ENCODE measurements at places on chromosomes 5 and 9. TPM values are rescaled to one million over a fixed set of nuclear protein-coding genes. Genes with fewer than 3 reads are reported as not detected.

DNA sequence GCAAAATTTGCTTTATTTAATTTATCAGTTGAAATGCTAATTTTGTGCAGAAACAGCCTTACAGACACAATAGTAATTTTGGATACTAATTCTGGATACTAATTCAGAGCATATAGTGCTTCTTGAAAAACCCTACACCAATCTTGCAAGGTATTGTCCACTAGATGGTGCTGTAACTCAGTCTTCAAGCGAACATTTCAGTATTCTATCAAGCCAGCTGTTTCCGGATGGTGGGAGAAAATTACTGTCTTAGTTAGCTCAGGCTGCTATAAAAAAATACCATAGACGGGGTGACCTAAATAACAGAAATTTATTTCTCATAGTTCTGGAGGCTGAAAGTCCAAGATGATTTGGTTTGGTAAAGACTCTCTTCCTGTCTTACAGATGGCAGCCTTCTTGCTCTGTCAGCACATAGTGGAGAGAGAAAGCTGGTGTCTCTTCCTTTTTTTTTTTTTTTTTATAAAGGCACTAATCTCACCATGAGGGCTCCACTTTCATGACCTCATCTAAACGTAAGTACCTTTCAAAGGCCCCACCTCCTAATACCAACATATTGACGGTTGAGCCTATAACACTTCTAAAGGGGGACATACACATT lies 1306.5 kb upstream of the CDH9 start:
- no peak for DNase-seq

DNA sequence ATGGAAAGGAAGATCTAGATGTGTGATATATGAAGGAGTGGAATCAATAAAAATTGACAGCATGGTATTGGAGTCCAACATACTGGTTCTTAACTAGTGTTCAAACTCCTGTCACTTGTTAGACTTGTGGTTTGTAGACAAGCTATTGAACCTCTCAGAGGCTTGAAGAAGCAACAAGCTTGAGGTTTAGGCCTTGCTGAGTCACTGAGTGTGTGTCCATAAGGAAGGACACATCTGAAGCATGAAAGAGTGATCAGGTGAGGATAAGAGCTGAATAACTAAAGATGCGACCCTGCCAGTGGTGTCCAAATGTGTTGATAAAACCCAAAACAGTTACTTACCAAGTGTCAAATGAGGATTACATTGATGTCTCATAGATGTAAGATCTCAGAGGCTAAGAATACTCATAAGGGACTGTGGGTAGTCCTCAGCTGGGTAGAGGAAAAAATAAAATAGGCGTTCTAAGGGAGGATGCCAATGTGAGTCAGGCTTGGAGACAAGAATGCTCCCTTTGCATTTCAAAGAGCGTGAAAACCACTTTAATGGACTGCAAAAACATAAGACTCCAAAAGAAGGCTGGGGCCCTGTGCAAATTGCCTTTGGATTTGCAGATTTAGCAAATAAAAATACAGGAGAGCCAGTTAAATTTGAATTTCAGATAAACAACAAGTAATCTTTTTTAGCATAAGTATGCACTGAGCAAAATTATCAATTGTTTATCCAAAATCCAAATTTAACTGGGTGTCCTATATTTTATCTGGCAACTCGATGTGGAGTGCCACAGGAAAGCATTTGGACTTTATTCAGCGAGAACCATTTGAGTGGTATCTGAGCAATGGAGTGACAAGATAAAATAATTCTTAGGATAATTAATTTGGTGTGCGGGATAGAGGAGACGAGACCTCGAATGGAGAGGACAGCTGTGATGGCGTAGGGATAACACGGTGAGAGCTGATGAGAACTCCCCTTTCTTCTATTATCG lies 757.3 kb upstream of the WWC1 start:
- no peak for DNase-seq

GRCh38 chr9:15485836-15486666 lies 24.7 kb downstream of the PSIP1 start:
- DNase-seq = no peak

- no peak for DNase-seq
Measured at GRCh38 chr5:67639976-67640375, 443.4 kb upstream of the CD180 start.

GRCh38 chr5:114857941-114858551 lies 311.7 kb downstream of the TRIM36 start:
- DNase-seq = no peak

GRCh38 chr5:171798418-171798817 lies 12.8 kb downstream of the SMIM23 start:
- no peak for DNase-seq

GRCh38 chr5:179901915-179902762 lies 5.6 kb downstream of the TBC1D9B start:
- DNase-seq = no peak

DNA sequence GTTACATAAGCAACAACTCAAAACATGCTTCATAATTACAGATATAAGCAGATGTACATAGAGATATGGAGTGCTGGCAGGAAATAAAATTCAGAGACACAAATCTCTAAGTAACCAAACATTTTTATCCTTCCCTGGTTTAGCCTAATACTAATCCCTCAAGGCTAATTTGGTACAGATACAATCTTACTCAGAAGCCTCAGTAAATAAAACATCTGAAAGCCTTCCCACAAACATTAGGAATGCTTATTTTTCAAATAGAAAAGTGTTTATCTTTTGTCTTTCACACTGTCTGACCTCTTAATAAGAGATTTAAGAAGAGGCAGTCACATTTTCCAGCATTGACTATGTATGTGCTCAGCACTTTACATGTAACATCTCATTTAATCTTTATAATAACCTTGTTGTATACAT lies 399.4 kb downstream of the ARRDC3 start:
- no peak for DNase-seq

DNA sequence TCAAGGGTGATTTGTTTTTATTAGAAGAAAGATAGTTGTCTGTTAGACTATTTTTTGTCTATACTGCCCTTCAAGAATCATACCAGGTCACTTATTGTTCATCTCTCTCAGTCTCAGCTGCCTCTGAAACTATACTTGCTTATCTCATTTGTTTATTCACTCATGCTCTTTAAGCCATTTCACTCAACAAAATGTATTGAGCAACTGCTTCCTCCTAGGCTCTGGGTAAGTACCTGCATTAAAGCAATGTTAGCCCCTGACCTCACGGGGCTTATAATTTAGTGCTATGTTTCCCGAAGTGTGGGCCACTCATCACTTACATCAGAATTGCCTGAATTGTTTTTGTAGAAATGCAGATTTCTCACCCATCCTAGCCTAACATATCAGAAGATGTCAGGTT lies 100.9 kb downstream of the DPYSL3 start:
- no peak for DNase-seq

DNA sequence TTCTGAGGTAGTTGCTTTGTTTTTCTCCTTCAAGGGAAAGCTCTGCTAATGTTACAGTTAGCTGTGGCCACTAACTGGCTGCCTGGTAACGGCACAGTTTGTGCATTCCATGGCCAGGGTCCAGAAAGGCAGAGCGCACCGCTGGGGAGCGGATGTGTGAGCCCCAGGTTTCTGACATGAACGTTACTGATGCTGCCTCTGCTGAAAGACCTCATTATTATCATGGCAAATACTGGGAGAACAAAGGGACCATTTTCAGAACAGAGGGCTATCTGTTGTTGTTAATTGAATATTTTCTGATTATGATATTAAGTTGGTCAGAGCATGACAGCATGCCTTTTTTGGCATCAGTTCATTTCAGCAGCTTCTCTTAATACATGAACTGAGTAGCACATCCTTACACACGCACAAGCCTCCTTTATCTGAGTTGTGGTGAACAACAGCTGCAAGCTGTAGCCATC lies 134.1 kb downstream of the NUDT12 start:
- no peak for DNase-seq

- no peak for DNase-seq
Measured at GRCh38 chr5:89320421-89321277, 437.7 kb upstream of the MEF2C start.

GRCh38 chr5:14399054-14399692 lies 182.4 kb upstream of the OTULINL start:
- DNase-seq = no peak

DNA sequence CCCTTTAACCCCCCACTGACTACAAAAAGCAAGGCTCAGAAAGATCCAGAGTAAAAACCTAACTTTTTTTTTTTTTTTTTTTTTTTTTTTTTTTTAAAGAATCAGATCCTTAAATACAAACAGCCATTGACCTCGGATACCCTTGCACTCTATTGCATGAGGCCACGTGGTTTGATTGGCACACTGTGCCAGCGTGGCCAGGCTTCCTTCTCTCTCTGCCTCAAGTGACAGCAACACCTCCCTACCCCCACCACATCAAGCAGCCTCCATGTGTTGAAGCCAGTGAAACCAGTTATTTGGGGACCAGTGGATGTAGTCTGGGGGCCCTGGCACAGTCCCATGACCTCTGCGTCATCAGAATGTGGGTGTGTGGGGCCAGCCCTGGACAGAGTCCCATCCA lies 71.4 kb downstream of the OTULIN start:
- no peak for DNase-seq

- DNase-seq = no peak
Measured at GRCh38 chr5:146213210-146213826, 9.9 kb downstream of the RBM27 start.

GRCh38 chr9:97788763-97789663 lies 64.0 kb upstream of the FOXE1 start:
- DNase-seq = no peak

- DNase-seq = no peak
Measured at GRCh38 chr5:120769312-120769872, 305.3 kb downstream of the PRR16 start.

DNA sequence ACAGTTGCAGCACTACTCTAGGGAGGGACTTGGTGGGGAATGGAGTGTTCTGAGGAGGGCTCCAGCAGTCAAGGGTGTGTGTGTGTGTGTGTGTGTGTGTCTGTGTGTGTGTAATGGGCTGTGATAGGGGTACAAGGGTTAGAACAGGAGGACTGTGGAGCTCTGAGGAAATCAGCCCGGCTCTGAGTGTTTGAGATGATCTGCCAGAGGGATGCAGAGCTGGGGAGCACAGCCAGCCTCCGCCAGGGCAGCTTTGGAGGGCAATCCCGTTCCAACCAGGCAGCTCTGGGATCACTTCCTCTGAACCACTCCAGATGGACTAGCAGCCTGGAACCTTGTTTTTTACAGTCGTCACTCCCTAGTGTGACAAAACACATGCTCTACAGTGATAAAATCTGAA lies 3.0 kb upstream of the SLC6A7 start:
- DNase-seq = no peak

Gene NCS1
- 7.0 TPM for total RNA-seq

Gene CATSPER3
- total RNA-seq = 0.68 TPM

Gene ST8SIA4
- 20.5 TPM for total RNA-seq

Gene PHYHD1
- total RNA-seq = 39.8 TPM

Gene COL5A1
- 29.0 TPM for total RNA-seq

Gene HTR1A
- total RNA-seq = not detected

Gene LRRC14B
- not detected for total RNA-seq

Gene BTNL8
- total RNA-seq = 5.3 TPM

Gene SH3TC2
- total RNA-seq = 0.92 TPM

Gene MYMK
- not detected for total RNA-seq

Gene UQCRQ
- 271 TPM for total RNA-seq

Data from lower lobe of right lung (tissue), 2 donors.